ENCODE measurements at places on chromosomes 12 and 14. TPM values are rescaled to one million over a fixed set of nuclear protein-coding genes. Genes with fewer than 3 reads are reported as not detected.

The PSME2 gene
- 265 TPM for total RNA-seq

The PZP gene
- 1.3 TPM for total RNA-seq

The CHGA gene
- total RNA-seq = not detected

The SSTR1 gene
- 1.2 TPM for total RNA-seq

All from spleen (tissue), 13 donors.